Gastroesophageal sphincter (tissue), 4 donors: ENCODE measurements at places on chromosomes 3 and 15. TPM values are rescaled to one million over a fixed set of nuclear protein-coding genes. Genes with fewer than 3 reads are reported as not detected.

GOLGA6L10 gene
- total RNA-seq: 1.2 TPM

DNA sequence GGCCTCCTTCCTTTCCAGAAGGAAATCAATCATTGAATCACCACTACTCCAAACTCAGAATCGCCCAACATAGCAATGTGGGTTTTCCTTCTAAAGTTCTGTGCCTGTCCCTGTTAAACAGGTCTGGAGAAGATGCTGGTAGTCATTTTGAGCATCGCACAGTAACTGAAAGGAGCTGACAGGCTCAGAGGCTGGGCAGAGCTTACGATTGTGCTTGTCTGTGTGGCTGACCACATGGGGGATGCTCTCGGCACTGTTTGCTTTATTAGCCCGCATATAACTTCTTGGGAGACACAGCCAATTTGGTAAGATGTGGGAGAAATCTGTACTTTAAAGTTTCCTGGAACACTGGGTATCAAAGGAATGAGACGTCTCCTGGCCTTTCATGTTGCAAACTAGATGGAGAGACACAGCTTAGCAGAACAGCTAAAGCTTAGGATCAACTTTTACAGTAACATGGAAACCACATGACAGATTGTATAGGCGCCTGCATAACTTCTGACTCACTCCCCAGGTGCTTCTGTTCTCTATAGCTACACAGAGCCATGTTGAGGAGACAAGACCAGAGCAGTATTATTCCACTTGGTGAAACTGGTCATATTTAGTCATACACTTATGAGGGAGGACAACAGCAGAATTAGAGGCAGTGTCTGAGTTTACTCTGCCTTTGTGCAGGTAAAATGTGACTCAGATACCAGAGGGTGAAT is 374.1 kb downstream of the RORA start:
- no peak for ATAC-seq

MYL3 gene
- 3.6 TPM for total RNA-seq

PDCD10 gene
- 53.6 TPM for total RNA-seq

GRCh38 chr15:42576776-42577175 is 1.4 kb downstream of the STARD9 start:
- ATAC-seq: no peak

- ATAC-seq: no peak
Observed at GRCh38 chr3:174777813-174778212, 81.3 kb upstream of the NAALADL2 start.

ZNF660 gene
- 4.5 TPM for total RNA-seq

- ATAC-seq: no peak
Observed at GRCh38 chr15:87354661-87355410, 901.7 kb downstream of the NTRK3 start.

DNA sequence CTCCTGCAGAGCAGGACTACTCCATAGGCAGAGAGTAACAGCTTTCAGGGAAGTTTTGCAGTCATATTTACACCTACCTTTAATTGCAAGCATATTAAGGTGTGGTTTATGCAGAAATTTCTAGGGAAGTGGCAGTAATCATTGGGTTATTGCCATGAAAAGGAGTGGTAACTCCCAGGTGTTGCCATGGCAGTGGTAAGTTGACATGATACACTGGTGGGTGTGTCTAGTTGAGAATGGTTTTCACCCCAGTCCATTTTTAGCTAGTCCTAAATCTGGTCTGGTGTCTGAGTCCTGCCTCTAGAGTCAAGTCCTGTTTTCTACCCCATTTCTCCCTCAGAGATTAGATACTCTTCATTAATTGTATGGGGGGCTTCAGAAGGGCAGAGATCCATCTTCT is 128.4 kb upstream of the GMNC start:
- ATAC-seq: no peak

CD276 gene
- total RNA-seq: 37.0 TPM

- no peak for ATAC-seq
Observed at GRCh38 chr3:4830586-4830914, 148.7 kb upstream of the BHLHE40 start.
